Stimulated activated CD4-positive, alpha-beta T cell treated with anti-CD3 and anti-CD28 coated beads, Interleukin-1b, Interleukin-23, amount 100 ng/mL, for 24 hours (primary cell): ENCODE measurements at places on chromosomes 3 and 15.

DNA sequence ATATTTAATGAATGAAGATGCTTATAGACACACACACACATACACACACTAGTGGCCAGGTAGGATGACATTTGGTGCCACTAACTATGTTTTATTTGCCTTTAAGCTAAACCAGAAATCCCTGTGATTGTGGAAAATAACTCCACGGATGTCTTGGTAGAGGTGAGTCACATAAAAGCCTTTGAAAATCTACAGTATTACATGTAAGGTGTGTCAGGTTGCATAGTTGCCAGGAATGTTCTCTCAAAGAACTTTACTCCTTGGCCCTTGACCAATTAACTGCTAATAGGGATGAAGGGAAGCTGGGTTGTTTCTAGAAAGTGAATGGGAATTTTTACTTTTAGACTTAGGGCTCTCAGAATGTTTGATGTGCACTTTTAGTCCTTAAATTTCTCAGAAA lies 9.9 kb downstream of the ZBED2 start:
- DNase-seq: no peak

GRCh38 chr15:68732451-68732850 lies 88.2 kb downstream of the ANP32A start:
- DNase-seq: no peak

- peak; percentile 44 for DNase-seq
Measured at GRCh38 chr15:41585127-41586047, 26.4 kb downstream of the TYRO3 start.

- no peak for DNase-seq
Measured at GRCh38 chr3:20317616-20318015, 131.6 kb upstream of the SGO1 start.

- no peak for DNase-seq
Measured at GRCh38 chr15:43878446-43878845, 51.6 kb downstream of the WDR76 start.

GRCh38 chr15:99564221-99565048 lies 1.3 kb upstream of the MEF2A start:
- no peak for DNase-seq

DNA sequence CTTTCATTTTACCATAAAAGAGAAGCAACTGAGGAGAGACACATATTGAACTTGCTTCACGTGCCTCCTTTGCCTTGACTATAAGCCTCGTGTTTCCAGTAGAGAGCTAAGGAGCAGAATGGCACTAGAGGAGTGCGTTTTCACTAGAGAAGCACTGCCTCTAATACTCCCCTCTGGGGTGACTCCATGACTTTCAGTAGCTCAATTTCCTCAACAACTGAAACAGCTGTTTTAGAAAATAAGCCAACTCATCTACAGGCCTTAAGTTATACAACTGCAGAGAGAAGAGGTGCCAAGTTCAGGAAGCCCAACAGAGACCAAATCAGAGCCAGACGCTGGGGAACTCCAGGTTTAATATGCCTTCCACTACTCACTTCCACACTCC lies 1.9 kb downstream of the UBP1 start:
- DNase-seq: no peak

- no peak for DNase-seq
Measured at GRCh38 chr3:161349529-161350312, 21.6 kb downstream of the SPTSSB start.

DNA sequence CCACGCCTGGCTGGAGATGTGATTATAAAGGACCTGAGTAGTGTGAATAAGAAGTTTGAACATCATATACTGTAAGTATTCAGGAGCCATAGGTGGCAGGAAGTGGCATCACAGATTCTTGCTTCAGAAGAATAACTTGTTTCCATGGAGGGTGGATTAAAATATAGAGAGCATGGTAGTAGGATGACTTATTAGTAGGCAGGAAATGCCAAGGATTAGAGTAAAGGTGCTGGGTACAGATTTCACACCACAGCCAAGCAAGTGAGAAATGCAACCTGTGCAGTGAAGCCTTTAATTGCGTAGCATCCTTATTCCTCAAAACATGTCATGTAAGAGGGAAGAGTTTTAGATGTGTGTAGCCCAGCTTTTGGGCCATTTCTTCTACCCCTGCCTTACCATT lies 30.8 kb downstream of the IFT122 start:
- DNase-seq: no peak

GRCh38 chr15:85582131-85583079 lies 202.0 kb downstream of the AKAP13 start:
- DNase-seq: no peak

- DNase-seq: no peak
Measured at GRCh38 chr15:31326875-31327668, 437 bp downstream of the KLF13 start.

- DNase-seq: no peak
Measured at GRCh38 chr3:40042752-40043443, 233.5 kb downstream of the MYRIP start.

DNA sequence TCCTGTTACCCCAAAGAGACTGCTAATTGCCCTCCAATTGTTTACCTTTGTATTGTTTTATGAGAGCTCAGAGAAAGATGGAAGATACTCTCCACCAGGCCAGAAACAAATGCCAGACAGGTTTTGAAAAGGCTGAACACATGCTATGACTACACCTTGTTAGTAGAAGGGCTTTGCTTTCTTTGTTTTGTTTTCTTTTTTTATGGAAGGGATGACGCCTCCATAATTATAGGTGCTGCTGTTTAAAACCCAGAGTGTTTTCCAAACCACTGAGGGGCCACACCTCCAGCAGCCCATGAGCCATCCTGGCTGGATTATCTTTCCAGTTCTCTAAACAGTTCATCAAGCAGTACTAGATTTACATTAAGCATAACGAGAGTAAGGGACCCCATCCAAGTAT lies 5.6 kb upstream of the FOXP1 start:
- DNase-seq: no peak

DNA sequence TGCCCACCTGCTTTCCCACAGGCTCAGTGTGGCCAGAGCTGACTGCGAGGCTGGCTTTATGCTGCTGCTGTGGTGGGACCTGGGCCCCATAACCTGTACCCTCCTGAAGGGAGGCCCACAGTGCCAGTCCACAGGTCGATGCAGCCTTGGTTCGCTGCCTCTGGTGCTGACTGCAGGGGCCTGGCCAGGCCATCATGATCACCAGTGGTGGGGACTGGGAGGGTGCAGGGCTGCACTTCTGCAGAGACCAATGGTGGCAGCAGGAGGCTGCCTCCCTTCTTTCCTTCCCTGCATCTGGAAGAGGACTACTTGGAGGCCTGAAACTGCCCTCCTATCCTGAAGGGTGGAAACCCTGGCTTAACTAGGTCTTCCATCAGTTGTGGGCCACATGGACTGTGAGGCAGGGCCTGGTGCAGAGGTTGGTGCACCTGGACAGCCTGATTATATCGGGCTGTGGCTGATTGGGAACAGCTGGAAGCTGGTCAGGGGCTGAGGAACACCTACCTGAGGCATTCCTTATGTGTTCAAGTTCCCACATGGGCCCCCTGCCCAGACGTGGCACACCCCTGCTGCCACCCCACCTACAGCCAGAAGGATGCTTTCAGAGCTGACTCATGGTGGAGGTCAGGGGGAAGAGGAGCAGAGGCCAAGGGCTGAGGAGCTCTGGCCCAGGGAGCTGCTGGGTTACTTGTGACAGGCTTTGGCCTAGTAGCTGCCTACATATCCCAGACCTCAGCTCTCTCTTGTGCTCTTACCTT lies 29.8 kb downstream of the POMGNT2 start:
- DNase-seq: no peak

GRCh38 chr15:89002830-89003229 lies 85.4 kb upstream of the ABHD2 start:
- DNase-seq: no peak

GRCh38 chr15:63043335-63044076 lies 959 bp downstream of the TPM1 start:
- no peak for DNase-seq

- no peak for DNase-seq
Measured at GRCh38 chr3:5757213-5757804, 569.8 kb downstream of the EDEM1 start.

- DNase-seq: no peak
Measured at GRCh38 chr3:52513281-52513680, 18.1 kb downstream of the STAB1 start.

DNA sequence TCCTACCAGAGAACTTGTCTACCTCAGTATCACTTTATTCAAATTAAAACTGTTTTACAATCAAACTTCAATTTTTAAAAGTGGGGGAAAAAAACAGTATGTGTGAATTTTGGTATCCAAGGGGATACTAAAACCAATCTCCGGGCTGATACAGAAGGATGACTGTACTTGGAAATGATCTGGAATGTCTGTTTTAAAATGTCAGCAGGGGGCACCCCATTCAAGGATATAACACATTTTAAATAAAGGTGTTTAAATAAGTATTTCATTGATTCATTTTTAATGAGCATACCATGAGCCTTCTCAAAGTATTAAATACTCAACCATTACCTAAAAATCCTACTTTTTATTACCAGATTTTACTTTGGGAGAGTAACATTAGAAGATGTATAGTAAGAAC lies 67.9 kb downstream of the ULK4 start:
- DNase-seq: no peak

DNA sequence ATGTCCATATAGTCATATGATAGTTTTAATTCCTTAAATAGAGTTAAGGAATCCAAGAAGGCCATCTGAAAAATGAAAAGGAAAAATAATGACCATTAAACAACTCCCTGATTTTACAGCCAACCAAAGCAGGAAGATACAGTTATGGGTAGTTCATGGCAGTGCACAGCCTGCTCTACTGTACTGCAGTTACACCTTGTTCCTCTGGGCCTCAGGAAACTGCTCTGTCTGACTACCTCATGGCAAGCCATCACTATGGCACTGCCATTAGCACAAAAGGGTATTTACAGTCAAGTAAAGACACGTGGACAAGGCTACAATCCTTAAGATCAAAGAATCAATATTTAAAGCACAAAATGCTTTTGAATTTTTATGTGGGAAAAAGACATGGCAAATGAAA lies 19.5 kb downstream of the SECISBP2L start:
- DNase-seq: no peak

DNA sequence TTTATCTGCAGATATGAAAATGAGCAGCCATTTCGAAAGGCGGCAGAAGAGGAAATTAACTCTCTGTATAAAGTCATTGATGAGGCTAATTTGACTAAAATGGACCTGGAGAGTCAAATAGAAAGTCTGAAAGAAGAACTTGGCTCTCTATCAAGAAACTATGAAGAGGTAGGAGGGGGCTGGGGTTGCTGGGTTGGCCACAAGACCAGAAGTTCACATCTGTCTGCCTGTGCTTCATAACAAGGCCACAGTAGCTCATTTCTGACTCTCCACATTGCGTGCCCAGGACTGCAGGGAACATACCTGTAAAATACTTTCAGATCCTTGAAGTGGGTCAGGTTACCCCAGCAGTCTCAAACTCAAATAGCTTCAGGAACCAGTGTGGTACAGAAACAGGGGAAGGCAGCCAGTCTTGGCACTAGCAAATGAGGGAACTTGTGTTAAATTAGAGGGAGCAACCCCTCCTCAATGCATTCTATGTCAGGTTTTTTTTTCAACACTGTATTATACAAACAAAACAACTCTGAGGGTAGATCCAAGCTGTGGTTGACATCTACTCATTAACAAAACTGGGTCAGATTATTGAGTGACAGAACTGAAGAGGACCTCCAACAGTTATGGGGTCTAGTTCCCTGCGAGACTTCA lies 48.7 kb downstream of the BFSP2 start:
- peak; percentile 41 for DNase-seq

- DNase-seq: peak; percentile 28
Measured at GRCh38 chr3:119352034-119352609, 57.9 kb downstream of the ARHGAP31 start.

GRCh38 chr15:38216763-38217162 lies 35.9 kb upstream of the SPRED1 start:
- no peak for DNase-seq

GRCh38 chr3:1532935-1533606 lies 440.2 kb downstream of the CNTN6 start:
- no peak for DNase-seq

DNA sequence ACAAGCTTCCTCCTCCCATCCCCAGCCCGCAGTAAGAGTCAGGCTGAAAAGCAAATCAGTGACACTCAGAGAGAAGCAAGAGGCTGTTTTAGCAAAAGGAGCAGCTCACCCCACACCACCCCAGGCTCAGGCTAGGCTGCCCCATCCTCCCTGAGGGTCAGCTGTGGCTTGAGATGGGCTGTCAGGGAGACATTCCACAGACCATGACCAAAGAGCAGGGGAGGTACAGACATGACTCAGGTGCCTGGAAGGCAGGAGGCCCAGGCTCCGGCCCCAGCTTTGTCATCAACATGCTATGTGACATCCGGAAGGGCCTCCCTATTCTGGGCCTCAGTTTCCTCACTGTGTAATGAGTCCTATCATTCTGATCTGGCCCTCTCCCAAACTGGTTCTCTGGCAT lies 24.7 kb downstream of the HCN4 start:
- no peak for DNase-seq

- no peak for DNase-seq
Measured at GRCh38 chr3:128278761-128279600, 125.7 kb downstream of the EEFSEC start.

GRCh38 chr3:38453075-38453912 lies at the start of gene ACVR2B:
TSS of gene ACVR2B (plus strand) at chr3:38453890. CDS start at chr3:38454323, 433 bp downstream.
- DNase-seq: peak; percentile 67
